ENCODE measurements at places on chromosomes 13 and 19.

DNA sequence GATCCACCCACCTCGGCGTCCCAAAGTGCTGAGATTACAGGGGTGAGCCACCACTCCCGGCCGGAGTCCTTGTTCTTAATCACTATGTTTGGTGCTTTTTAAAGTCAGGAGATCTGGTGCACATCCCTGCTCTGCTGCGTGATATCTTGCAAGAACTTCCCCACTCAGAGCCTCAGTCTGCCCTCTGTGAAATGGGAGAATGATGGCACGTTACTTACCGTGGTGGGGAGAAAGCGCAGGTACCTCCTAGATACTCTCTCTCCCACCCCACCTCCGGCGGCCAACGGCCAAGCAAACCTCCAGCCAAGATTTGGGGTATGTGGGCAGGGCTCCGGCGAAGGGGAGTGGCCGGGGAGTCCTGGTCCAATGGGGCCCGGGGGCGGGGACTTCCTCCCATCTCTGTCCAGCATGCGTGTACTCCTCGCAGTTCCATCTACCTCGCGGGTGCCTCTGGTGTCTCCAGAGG lies at the start of gene RYR1:
Gene RYR1 (plus strand): TSS at position 424 of the 466 bp plus-strand sequence. CDS start 139 bp downstream, outside the sequence.
- no peak within 1 kb of the TSS for H3K4me3 ChIP-seq
- H3K27ac ChIP-seq, result no peak within 1 kb of the TSS
- no peaks in the 10 kb centered on the region for H3K36me3 ChIP-seq
- H3K27me3 ChIP-seq, result peaks cover 13% of the 10 kb centered on the region
- peak; percentile 53 for DNase-seq

DNA sequence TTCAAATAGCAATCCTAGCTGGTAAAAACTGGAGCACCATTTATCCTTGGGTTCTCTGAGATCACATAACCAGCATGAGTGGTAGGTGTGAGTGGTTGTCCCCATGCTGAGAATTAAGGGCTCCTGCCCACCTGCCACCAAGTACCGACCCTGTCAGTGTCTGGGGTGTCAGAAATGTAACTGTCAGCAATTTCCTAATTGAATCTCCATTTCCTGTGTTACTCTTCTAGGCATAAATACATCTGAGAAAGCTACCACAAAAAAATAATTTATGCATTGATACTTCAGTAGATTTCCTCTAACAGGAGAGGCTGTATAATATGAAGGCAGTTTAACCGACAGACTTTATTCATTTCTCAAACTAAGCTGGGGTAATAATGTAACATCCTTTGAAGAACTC lies 25.1 kb downstream of the CPB2 start:
- H3K4me3 ChIP-seq, result no peak overlapping the region
- no peak for DNase-seq
- H3K27me3 ChIP-seq, result no peaks in the 10 kb centered on the region
- no peaks in the 10 kb centered on the region for H3K36me3 ChIP-seq
- no peaks in the 10 kb centered on the region for H3K4me1 ChIP-seq

DNA sequence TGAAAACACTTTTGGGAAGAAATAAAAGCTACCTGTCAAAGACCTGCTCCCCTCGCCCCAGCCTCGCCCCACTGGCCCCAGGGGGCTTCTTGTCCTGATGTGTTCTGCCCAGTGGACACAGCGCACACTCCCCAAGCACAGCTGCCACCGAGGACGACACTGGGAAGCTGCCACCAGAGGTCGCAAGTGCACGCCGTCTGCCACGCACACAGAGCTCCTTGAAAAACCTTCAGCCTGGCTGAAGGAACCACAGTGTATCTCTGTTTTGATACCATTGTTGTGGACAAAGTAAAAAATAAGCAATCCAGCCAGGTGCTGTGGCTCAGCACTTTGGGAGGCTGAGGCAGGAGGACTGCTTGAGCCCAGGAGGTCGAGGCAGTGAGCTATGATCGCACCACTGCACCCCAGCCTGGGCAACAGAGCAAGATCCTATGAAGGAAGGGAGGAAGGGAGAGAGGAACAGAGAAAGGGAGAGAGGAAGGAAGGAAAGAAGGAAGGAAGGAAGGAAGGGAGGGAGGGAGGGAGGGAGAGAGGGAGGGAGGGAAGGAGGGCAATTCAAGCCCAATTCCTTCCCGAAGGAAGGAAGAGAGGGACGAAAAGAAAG lies 57.3 kb downstream of the CEBPG start:
- H3K27me3 ChIP-seq, result no peaks in the 10 kb centered on the region
- DNase-seq, result peak; percentile 37
- H3K36me3 ChIP-seq, result no peaks in the 10 kb centered on the region
- no peak overlapping the region for H3K27ac ChIP-seq
- H3K4me1 ChIP-seq, result no peaks in the 10 kb centered on the region
- H3K4me3 ChIP-seq, result no peak overlapping the region

DNA sequence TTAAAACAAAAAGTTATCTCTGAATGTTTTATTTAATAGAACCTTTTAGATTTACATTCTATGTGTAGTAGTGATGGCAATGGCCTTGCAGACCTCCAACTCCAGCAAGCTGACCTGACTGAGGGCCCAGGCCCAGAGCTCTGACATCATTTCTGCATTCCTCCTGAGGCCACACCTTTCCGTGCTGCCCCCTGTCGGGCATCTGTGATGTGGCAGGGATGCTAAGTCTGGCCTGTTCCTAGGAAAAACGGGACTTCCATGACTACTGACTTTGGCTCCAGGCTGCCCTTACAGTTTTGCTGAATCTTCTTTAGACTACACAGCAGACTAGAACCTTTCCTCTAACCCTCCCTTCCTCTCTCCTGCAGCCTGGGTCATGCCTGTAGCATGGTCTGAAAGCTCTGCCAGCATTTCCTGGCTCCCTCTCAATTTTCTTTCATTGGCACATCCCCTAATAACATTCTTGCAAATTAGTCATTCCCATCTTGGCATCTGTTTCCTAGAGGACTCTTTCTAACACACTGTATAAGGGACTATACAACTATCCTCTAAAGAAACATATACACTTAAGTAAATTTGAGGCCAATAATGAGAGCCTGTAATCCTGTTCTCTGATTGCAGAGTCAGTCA lies 249.1 kb downstream of the GPC5 start:
- no peak overlapping the region for H3K27ac ChIP-seq
- H3K4me1 ChIP-seq, result no peaks in the 10 kb centered on the region
- H3K27me3 ChIP-seq, result no peaks in the 10 kb centered on the region
- no peak for DNase-seq

DNA sequence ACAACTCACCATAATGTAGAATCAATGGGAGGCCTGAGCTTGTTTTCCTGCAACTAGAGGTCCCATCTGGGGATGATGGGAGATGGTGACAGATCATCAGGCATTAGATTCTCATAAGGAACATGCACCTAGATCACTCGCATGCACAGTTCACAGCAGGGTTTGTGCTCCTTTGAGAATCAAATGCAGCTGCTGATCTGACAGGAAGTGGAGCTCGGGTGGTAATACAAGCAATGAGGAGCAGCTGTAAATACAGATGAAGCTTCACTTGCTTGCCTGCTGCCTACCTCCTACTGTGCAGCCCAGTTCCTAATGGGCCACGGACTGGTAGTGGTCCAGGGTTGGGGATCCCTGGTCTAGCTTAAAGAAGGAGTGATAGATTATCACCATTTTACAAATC lies 33.0 kb downstream of the KPNA3 start:
- no peak overlapping the region for H3K27ac ChIP-seq
- DNase-seq, result no peak
- no peaks in the 10 kb centered on the region for H3K27me3 ChIP-seq
- H3K4me3 ChIP-seq, result no peak overlapping the region
- no peaks in the 10 kb centered on the region for H3K36me3 ChIP-seq

- H3K4me3 ChIP-seq, result no peak overlapping the region
- H3K27ac ChIP-seq, result no peak overlapping the region
- H3K4me1 ChIP-seq, result no peaks in the 10 kb centered on the region
- no peaks in the 10 kb centered on the region for H3K36me3 ChIP-seq
These were observed 15.1 kb downstream of the ZNF302 start for GRCh38 chr19:34692549-34692948.

GRCh38 chr13:27419328-27419727 lies 5.1 kb upstream of the GTF3A start:
- no peaks in the 10 kb centered on the region for H3K27me3 ChIP-seq
- no peak overlapping the region for H3K27ac ChIP-seq
- peaks cover 9% of the 10 kb centered on the region for H3K4me1 ChIP-seq
- DNase-seq, result no peak
- no peak overlapping the region for H3K4me3 ChIP-seq

GRCh38 chr13:48068952-48069351 lies 26.0 kb downstream of the MED4 start:
- no peaks in the 10 kb centered on the region for H3K27me3 ChIP-seq
- peaks cover 96% of the 10 kb centered on the region for H3K36me3 ChIP-seq
- no peak for DNase-seq
- no peak overlapping the region for H3K4me3 ChIP-seq

DNA sequence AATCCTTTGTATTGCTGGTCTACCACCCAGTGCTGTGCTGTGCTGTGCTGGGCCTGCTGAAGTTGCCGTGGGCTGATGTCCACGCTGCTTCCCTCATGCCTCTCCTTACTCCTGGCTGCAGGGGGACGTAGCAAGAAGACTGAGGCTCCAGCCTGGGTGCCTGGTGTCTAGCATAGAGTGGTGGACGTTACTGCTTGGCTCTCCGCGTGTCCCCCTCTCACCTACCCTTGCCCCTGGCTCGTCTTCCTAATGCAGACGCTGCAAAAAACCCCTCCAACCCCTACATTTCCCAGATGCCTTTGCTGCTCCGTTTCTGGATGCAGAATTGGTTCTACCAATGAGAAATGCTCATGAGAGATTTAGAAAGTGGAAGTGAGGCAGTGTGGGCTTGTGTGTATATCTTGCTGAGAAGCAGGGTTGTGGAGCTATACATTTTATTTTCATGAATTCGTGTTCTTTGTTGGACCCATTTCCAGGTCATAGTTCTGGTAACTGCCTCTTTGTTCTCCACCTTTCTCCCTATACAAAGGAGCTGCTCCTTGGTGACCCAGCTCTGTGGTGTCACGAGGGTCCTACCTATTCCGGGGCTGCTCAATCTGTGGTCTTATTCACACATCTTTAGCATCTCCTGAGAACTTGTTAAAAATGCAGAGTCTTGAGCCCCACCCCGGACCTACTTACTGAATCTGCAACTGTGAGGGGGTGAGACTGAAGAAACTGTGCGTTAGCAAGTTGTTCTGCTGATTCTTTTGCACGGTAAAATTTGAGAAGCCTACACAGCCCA lies 7.9 kb upstream of the DENND1C start:
- no peak overlapping the region for H3K4me3 ChIP-seq
- no peak overlapping the region for H3K27ac ChIP-seq
- no peaks in the 10 kb centered on the region for H3K27me3 ChIP-seq
- DNase-seq, result no peak
- no peaks in the 10 kb centered on the region for H3K36me3 ChIP-seq

DNA sequence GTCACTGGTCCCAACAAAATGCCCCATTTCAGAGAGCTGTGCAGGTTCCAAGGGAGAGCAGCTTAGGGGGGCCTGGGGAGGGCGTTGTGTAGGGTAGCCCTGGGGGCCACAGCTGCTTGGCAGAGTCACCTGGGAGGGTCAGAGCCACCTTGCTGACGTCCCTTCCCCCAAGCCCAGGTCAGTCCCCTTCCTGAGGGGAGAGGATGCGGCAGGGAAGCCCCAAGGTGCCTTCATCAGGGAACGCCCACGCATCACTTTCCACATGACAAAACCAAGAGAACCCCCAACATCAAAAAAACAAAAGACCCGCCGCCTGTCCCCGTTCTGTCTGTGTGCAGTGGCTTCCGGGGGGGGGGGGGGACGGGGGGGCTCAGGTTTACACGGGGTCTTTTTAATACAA lies 5.3 kb upstream of the UQCR11 start:
- peaks cover 50% of the 10 kb centered on the region for H3K36me3 ChIP-seq
- no peaks in the 10 kb centered on the region for H3K27me3 ChIP-seq

- H3K4me1 ChIP-seq, result peaks cover 14% of the 10 kb centered on the region
- no peak for DNase-seq
- no peak overlapping the region for H3K27ac ChIP-seq
- no peaks in the 10 kb centered on the region for H3K27me3 ChIP-seq
- no peaks in the 10 kb centered on the region for H3K36me3 ChIP-seq
These were observed 92.1 kb downstream of the ABCC4 start for GRCh38 chr13:95209109-95209508.

GRCh38 chr13:106033659-106034058 lies 501.8 kb downstream of the EFNB2 start:
- H3K27ac ChIP-seq, result no peak overlapping the region
- DNase-seq, result no peak
- no peaks in the 10 kb centered on the region for H3K36me3 ChIP-seq
- H3K4me1 ChIP-seq, result no peaks in the 10 kb centered on the region

DNA sequence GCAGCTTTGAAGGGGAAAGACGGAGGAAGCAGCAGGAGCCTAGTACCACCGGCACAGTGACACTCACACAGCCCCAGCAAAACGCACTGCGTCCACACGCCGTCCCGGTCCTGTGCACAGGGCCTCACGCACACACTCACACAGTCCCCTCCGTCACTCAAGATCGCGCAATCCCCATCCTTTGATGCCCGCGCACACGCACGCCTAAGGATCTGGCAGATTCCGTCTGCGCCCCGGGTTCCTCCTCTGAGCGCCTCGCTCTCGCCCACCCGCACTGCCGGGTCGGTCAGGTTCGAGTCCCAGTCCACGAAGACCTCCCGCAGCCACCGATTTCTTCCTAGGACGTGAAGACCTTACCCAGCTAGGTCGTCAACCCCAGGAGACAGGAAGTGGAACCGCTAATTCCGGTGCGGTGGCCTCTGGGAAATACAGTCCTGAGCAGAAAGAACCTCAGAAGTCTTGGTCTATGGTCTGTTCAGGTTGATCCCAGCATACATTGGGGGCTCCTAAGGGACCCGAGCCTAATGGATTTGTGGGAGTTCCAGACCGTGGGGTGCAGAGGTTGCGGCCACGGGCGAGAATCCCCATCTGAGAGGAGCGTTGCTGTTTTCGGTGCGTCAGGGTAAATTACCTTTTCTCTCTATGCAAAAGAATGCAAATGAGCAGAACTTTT lies at the start of gene ZNF780B:
Gene ZNF780B (minus strand): TSS at position 400 of the 673 bp plus-strand sequence. CDS start 5,899 bp downstream, outside the sequence.
- peak within 1 kb of the TSS; percentile 75 for H3K4me3 ChIP-seq
- no peaks in the 10 kb centered on the region for H3K36me3 ChIP-seq
- peak; percentile 36 for DNase-seq
- peak within 1 kb of the TSS; percentile 32 for H3K27ac ChIP-seq

DNA sequence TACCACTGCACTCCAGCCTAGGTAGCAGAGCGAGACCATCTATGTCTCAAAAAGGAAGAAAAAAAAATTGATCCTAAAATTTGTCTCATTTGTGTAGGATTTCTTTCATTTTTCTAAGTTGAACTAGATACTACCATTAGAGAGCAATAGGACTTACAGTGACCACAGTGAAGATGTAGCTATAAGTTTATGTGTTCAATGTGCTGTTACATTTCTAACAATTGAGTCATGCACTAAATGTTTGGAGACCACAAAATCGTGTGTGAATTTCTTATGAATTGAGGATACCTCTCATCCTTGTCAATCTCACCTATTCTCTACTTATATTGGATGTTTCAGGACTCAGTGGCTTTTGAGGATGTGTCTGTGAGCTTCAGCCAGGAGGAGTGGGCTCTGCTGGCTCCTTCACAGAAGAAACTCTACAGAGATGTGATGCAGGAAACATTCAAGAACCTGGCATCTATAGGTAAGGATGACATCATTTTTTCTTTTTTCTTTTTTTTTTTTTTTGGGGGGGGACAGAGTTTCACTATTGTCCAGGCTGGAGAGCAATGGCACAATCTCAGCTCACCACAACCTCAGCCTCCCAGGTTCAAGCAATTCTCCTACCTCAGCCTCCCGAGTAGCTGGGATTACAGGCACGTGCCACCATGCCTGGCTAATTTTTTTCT lies 12.8 kb downstream of the ZNF791 start:
- no peak for DNase-seq
- no peaks in the 10 kb centered on the region for H3K4me1 ChIP-seq
- no peak overlapping the region for H3K4me3 ChIP-seq
- no peaks in the 10 kb centered on the region for H3K27me3 ChIP-seq
- no peak overlapping the region for H3K27ac ChIP-seq
- H3K36me3 ChIP-seq, result peaks cover 55% of the 10 kb centered on the region

- peaks cover 27% of the 10 kb centered on the region for H3K36me3 ChIP-seq
- DNase-seq, result peak; percentile 86
- peaks cover 72% of the 10 kb centered on the region for H3K4me1 ChIP-seq
These were observed 2.8 kb downstream of the MYADM start for GRCh38 chr19:53870485-53870844.

Data from CD14-positive monocyte (primary cell).